ENCODE measurements at places on chromosomes 7 and 10.

- no peak for DNase-seq
Measured at GRCh38 chr10:77220150-77220549, 417.5 kb downstream of the KCNMA1 start.

- no peak for DNase-seq
Measured at GRCh38 chr7:137850571-137850970, 3.8 kb upstream of the DGKI start.

DNA sequence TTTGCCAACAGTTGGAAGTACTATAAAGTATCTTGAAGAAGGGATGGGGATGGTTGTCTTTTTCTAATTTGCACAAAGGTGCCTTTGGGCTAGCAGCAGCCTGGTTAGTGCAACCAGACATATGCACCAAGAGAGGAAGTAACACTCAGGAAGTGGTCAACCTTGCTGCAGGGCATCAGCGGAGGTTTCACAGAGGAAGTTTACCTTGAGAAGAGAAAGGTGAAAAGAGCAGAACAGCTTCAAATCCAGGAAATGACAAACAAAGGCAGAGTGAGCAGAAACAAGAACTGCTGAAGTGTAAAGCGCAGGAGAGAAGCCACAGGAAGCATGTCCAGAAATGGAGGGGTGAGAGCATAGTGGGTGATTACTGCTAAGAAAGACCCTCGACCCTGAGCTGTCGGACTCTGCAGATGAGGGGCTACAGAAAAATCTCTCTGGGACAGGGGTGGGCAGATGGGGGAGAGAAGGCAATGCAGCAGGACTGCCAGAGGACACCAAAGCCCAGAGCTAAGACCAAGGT lies 66.9 kb downstream of the STK17A start:
- no peak for DNase-seq

DNA sequence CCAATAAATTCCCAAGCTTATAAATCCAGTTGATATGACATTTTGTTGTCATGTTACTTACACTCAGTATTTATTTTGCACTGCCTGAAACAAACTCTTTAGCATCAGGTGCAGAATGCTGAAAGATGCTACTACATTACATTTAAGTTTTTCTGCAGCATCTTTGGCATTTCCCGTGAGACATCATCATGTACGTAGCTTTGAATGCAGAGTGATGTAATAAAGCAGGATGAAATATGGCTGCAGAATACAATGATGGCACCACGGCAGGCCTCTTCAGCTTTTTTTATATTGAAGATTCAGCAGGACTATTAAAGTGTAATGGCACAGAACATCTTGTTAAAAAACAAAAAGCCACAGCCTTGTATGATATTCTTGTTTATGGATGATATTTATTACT lies 531.8 kb downstream of the NXPH1 start:
- no peak for DNase-seq

DNA sequence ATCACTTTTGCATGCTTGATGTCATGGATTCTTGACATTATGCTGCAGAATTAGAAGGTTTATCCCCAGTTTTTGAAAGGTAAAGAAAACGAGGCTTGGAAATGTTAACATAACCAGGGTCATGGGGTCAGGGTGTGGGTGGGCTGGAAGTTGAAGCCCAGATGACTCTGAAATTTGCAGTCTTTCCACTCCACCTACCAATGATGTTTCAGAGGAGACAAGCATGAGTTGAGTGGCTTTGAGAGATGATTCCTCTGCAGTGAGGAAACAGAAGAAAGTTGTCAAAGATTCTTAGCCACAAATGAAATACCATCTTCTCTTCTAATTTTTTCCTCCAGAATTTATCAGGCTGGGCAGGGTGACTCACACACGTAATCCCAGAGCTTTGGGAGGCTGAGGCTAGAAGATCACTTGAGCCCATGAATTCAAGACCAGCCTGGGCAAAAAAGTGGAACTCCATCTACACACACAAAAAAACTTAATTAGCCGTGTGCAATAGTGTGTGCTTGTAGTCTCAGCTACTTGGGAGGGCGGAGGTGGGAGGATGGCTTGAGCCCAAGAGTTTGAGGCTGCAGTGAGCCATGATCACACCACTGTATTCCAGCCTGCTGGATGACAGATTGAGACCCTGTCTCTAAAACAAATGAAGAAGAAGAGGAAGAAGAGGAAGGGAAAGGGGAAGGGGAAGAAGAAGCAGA lies 239.1 kb upstream of the AUTS2 start:
- no peak for DNase-seq

DNA sequence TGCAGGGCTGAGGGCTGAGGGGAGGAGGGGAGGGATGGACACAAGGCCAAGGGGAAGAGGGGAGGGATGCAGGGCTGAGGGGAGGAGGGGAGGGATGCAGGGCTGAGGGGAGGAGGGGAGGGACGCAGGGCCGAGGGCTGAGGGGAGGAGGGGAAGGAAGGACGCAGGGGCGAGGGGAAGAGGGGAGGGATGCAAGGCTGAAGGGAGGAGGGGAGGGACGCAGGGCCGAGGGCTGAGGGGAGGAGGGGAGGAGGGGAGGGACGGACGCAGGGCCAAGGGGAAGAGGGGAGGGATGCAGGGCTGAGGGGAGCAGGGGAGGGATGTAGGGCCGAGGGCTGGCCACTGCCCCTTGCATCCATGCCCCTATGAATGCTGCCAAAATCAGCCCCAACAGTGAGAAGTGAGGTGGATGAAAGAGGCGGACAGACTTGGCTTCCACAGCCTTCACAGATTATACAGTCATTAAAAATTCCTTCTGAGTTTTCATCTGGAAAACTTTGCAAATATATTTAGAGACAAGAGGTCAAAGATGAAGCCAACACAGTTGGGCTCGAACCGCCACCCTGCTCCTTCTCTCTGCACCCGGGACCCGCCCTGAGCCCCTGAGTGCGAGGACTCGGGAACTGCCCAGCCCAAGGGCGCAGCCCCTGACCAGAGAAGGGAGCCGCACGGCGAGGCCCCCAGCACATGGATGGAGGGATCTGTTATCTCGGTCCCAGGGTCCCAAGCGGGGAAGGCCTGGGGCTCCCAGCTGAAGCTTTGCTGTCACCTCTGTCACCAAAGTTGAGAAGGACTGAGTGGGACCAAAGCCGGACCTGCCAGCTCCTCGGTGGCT lies 65.8 kb downstream of the DIP2C start:
- DNase-seq, result no peak

DNA sequence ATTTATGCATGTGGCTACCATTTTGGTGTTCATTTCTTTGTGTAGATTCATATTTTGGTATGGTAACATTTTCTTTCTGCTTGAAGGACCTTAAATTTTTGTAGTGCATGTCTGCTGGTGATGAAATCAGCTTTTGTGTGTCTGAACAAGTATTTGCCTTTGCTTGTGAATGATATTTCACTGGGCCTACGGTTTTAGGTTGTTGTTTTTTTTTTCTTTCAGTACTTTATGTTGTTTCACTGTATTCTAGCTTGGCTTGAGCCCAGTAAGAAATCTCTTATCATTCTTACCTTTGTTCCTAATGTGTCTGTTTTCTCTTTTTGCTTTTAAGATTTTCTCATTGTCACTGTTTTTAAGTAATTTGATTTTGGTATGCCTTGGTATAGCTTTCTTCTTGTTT lies 31.9 kb downstream of the SAMD8 start:
- DNase-seq, result no peak

DNA sequence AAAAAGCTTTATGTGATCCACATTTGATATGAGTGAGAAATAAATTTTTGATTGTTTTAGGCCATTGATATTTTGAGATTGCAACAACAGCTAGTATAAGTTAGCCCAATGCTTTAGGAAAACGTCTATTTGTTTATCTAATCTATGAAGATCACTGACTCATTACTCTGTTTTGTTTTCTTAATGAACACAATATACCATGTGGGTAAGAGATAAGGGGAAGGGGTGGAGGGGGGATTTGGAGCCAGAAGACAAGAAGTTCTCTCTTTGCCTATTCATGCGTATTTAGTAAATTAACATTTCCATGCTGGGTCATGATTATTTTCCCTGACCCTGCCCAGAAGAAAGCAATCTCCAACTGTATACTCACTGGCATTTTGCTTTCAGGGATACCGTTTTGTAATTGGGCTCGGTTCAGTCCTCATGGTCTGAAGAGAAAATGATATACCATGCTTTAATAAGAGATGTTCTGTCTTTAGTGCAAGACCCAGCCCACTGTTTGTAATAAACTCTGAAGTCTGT lies 359.5 kb upstream of the NPSR1 start:
- no peak for DNase-seq

DNA sequence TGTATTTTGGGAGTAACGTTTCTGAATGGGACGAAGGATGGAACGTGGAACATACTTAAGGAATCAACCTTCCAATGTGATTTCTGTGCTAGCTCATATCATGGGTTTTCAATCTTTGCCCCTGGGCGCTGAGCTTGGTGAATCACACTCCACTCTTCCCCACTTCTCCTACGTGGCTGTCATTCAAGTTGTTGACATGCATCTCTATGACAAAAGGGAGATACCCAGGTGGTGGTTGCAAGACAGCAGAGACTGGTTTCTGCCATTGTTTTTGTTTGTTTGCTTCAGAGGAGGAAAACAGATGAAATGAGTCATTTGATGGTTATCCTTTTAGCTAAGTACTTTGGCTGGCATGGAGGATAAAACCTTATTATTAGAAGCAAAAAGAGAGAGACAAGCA lies 573.9 kb downstream of the GATA3 start:
- no peak for DNase-seq

GRCh38 chr10:129770286-129770685 lies 193.8 kb downstream of the EBF3 start:
- DNase-seq, result peak; percentile 55

DNA sequence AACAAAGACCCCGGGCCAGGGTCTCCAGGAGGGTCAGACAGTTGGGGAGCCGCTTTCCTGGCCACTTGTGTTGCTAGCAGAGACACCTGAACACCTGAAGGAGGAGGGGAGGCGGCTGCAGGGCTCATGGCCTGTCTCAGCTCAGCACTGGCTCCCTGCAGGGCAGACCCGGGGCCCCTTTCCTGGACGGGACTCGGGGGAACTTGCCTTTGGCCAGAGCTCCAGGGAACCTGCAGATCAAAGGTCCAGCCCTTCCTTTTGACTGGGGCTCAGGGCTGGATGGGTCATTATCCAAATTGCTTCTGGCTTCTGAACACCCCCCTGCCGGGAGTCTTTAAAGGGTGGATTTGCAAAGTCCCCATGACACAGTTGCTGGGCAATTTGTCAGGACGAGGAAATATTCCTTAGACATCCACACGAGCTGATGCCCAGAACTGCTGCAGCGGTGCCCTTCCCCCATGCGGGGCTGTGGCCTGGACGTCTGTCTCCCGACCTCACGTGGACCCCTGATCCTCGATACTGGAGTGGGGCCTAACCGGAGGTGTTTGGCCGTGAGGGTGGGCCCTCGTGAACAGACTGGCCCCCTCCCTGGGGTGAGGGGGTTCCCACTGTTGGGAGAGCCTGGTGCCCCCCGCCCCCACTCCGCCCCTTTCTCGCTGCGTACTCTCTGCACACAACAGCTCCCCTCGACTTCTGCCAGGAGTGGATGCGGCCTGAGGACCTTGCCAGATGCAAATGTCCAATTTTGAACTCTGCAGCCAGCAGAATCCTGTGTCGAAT lies 194.3 kb downstream of the ELFN1 start:
- DNase-seq, result no peak

- no peak for DNase-seq
Measured at GRCh38 chr10:69443354-69443753, 7.9 kb upstream of the TSPAN15 start.

DNA sequence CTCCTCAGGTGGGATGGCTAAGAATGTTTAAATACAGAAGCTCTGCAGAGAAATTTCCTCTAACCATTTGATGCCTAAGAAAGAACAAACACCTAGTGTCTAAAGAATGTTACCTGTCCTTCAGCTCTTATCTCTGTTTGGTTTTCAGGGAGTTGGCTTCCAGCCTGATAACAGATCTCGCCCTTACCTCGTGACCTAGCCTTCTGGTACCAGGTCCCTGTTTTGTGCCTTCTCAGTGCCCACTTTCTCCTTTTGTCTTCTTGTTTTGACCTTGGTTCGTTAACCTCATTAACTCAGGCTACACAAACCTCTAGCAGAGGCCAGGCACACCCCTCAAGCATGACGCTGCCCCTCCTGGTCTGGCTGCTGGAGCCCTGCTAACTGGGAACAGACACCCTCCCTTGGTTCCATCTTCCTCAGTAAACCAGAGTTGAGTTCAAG lies 16.1 kb upstream of the RAB11FIP2 start:
- no peak for DNase-seq

DNA sequence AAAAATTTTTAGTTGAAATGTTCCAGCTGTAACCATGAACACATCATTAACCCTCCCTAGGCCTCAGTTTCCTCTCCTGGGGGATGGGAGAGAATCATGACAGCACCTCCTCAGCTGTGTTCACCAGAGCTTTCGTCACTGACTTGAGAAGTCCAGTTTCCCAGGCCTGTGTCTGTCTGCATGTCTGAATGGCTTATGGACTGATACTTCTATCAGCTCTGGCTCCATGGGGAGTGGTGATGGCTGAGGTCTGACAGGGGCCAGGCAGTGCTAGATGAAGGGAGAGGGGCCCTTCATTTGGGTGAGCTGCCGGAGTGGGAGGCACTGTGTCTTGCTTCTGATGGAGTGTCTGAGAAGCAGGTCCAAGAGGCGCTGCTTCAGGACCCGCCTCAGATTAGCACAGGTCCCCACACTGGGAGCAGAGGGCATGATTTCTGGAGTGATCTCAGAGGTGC lies 192.9 kb downstream of the PTPN20 start:
- DNase-seq, result peak; percentile 56

DNA sequence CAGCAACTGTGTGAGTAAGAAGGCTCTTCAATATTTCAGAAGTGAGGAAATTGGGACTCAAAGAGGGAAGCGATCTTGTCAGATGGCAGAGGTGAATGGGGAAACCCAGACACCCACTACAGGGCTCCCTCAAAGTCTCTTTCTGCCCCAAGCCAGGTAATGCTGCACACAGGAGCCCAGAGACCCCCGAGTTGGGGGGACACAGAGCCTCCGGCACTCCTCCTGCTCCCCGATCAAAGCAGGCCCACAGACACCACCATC lies 139.4 kb downstream of the TNS3 start:
- no peak for DNase-seq

DNA sequence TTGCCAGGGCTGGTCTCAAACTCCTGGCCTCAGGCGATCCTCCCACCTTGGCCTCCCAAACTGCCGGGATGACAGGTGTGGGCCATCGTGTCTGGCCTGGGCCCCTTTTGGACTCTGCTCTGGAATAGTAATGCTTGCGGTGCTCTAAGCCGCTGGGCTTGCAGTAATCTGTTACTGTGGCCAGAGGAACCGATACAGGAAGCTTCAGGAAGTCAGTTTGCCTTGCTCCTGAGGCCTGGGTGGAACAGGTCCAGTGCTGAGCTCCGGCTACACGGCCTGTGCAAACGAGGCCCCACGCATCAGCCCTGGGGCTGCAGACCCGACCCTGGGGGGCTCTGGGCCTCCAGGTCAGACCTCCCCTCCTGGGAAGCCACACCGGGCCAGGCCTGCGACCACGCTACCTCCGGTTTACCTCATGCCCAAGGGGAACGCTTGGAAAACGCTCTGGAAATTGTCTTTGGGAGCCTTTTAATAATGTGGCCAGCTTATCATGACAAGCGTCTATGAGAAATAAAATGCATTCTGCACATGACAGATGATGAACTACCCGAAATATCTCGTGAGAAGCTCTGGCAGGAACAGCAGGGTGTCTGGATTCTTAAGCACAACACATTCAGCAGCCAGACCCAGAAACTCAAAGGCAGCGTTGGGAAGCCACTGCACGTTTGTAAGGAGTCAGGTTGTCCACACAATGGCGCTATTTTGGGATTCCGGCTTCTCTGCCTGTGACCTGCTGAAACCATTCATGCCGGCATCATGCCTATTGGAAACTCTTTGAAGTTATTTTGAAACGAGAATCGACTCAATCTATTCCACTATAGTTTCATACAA lies 10.1 kb upstream of the ADAP1 start:
- DNase-seq, result peak; percentile 79
